ENCODE measurements at places on chromosomes 3 and 15.

DNA sequence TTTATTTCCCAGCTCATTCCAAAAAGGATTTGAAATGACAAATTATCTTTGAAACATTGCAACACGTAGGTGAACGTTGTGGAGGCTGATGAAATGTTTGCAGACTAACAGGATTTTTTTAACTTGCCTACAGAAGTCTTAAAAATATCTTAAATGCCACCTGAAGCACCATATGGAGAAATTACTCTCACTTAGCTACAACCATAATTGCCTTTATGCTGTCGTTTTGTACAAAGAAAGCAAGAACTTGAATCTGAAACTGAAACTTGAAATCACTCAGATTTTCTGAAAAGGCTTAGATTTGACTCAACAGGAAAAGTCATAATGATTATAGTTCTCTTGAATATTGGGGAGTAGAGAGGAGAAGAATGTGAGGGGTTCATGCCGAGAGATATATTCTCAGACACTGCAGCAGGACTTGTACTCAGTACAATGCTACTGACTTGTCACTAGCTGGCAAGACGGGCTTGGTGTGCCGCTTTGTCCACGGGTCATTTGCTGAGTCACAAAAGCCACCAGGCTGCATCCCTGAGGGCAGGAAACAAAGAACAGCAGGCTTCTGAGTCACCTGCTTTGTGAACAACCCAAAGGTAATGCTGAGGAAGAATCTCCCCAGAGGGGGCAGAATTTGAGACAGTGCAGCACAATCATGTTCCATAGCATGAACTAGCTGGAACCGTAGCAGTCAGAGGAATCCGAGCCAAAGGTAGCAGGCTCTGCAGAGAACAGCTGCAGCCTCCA lies 7.1 kb upstream of the FMN1 start:
- peak; percentile 19 for DNase-seq

GRCh38 chr3:31403197-31403596 lies 129.5 kb upstream of the STT3B start:
- DNase-seq: no peak

- no peak for DNase-seq
Measured at GRCh38 chr3:70744536-70744935, 432.1 kb upstream of the MDFIC2 start.

GRCh38 chr15:74950078-74950908 lies 6.3 kb downstream of the RPP25 start:
- DNase-seq: peak; percentile 51

DNA sequence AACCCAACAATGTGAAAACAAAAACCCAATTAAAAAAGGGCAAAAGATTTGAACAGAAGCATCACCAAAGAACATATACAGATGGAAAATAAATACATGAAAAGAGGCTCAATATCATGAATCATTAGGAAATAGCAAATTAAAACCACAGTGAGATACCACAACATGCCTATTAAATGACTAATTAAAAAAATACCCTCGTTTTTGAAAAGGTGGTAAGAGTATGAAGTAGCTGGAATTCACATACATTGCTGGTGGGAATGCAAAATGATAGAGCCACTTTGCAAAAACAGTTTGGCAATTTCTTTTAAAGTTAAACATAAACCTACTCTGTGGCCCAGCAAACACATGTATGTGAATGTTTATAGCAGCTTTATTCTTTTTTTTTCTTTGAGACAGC lies 75.8 kb downstream of the B3GNT5 start:
- DNase-seq: no peak

DNA sequence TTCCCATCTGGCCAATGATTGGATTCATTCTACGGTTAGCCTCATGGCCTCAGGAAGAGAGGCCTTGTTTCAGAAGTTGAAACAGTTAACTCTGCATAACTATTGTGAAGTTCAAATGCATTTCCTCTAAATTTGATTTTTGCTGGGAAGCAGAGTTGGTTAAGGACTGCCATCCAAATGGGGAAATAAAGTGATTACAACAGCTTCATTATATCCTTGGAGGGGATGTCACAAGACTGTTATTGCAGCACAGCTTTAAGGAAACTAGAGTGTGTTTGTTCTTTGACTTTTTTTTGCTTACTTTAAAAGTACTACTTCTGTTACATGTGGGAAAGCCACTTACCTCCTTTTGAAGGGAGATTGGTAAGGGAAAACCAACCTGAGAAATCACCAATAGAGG lies 164.8 kb downstream of the AKAP13 start:
- DNase-seq: no peak

- DNase-seq: no peak
Measured at GRCh38 chr15:68730471-68730919, 90.2 kb downstream of the ANP32A start.

GRCh38 chr3:128473180-128473519 lies 6.5 kb upstream of the DNAJB8 start:
- no peak for DNase-seq

GRCh38 chr15:42010434-42010833 lies 10.4 kb downstream of the PLA2G4E start:
- no peak for DNase-seq

- no peak for DNase-seq
Measured at GRCh38 chr3:44011680-44012079, 230.0 kb upstream of the TOPAZ1 start.

DNA sequence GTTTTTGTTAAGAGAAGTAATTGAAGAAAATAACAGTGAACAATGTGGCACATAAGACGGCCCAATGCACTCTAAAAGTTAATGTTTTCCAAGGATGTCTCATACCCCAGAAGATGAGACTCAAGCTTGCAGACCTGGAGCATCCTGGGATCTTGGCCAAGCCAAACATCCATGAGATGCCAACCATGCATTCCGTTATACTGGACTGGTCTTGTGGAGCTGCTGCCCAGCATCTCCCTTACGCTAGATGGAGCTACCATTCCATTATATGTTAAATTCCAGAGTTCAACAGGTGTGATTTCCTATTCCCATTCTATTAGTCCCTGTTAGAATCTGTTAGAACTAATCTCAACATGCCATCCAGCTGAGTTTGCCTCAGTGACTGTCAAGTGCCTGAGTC lies 181.8 kb downstream of the PDCD6IP start:
- DNase-seq: peak; percentile 8

- no peak for DNase-seq
Measured at GRCh38 chr3:128413003-128413370, 53.7 kb downstream of the DNAJB8 start.

GRCh38 chr3:72145506-72146380 lies 360.8 kb upstream of the PROK2 start:
- no peak for DNase-seq

GRCh38 chr3:67605377-67605776 lies 49.0 kb downstream of the SUCLG2 start:
- no peak for DNase-seq

GRCh38 chr3:10226293-10226692 lies 22.0 kb upstream of the TATDN2 start:
- DNase-seq: no peak

DNA sequence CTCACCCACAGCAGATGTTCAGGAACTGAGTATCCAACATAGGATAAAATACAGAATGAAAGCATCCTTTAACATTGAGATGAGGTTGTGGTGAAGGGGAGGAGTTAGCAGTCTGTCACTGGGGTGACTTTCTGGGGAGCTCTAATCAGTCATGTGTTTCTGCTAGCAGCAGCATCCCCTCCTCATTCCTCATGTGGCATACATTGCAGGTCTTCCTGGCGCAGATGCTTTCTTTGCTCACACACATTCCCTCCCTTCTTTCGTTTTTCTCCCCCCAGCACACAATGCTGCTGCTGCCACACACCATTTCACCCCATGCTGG lies 135.0 kb downstream of the CACNA1D start:
- DNase-seq: no peak

- DNase-seq: no peak
Measured at GRCh38 chr3:52237006-52237656, 1.8 kb downstream of the TWF2 start.

DNA sequence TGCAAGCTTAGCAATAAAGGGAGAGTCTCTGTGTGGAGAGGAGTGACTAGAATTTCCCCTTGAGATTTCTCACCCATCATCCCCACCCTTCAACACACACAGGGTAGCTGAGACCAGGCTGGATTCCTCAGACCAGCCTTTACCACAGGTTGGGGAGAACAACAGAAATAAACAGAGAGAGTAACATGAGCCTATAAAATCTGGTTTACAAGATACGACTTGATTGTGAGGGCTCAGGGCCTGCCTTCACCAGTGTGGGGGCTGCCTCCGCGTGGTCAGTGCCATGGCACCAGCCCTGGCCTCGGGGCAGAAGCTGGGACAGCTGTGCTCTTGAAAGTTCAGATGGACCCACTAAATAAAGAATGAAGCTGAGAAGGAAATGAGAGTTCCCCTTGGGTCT lies 14.6 kb upstream of the MAGEF1 start:
- no peak for DNase-seq

- no peak for DNase-seq
Measured at GRCh38 chr3:64058566-64058965, 35.3 kb upstream of the PSMD6 start.

DNA sequence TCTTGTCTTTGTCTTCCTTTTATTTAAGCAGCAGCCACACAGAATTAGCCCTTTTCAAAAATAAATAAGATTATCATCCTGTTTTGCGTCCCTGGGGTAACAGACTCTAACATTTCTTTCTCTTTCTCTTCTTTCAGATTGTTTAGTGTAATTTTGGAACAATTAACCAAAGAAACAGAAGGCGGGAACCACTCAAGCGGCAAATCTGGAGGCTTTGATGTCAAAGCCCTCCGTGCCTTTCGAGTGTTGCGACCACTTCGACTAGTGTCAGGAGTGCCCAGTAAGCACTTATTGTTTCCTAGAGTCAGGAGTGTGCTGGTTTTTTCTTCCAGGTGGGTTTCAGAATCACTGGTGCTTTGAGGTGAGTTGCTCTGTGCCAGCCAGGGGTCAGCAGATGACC lies 165.6 kb downstream of the CACNA1D start:
- DNase-seq: no peak

GRCh38 chr3:87792534-87793336 lies 266.1 kb downstream of the CGGBP1 start:
- no peak for DNase-seq
